ENCODE measurements at places on chromosomes 7 and 10.

DNA sequence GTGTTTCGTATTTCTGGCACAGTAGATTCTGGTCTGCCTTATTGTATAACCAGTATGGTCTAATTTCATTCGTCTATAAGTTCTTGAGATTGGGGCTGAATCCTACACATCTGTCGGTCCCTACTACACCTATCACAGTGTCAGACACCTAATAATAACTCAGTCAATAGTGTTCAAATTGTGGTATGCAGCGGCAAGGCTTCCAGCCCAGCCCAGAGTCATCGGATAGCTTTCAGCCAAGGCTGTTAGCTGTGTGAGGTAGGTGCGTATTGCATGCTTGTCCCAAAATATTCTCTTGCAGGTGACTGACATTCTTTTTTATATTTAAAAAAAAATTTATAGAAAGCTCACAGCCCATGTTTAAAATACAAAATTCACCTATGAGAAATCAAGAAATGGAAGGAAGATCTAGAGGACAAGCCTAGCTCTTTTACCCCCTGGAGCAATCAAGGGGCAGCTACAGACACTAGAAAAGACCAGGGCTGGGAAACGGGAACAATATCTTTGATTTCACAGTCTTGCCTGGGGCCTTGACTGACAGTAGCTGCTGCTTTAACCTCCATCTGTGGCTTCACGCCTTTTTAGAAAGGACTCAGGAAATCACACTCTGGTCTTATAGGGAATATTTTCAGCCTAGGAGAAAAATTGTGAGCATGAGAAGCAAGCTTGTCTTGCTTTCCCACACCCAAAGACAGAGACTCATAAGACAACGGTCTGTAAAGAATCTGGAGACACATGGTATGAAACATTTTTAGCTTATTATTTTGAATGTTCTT, 9.5 kb upstream of the ASB4 start:
- no peak for DNase-seq

GRCh38 chr10:29878492-29878891, 180.9 kb downstream of the JCAD start:
- DNase-seq: peak; percentile 92

GRCh38 chr10:109205929-109206585, 717.3 kb downstream of the XPNPEP1 start:
- no peak for DNase-seq

DNA sequence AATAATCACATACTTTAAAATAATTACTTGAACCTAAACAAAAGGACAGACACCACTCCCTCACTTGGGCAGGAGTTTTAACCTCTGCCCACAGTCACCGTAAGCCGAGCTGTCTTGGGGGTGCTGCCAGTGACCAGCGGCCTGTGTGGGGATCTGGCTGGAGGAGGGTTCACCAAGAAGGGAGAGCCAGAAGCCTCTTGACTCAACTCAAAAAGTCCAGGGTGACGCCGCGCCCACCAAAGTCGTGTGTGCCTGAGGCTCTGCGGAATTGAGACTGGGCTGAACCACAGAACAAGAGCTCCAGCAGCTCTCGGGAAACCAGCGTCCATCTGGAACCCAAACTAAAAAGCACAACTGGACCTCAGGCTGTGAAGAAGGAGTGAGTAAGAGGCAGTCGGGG, 35.8 kb downstream of the ZFAND2A start:
- DNase-seq: no peak

GRCh38 chr10:116608686-116609594, 11.8 kb upstream of the PNLIPRP2 start:
- no peak for DNase-seq

DNA sequence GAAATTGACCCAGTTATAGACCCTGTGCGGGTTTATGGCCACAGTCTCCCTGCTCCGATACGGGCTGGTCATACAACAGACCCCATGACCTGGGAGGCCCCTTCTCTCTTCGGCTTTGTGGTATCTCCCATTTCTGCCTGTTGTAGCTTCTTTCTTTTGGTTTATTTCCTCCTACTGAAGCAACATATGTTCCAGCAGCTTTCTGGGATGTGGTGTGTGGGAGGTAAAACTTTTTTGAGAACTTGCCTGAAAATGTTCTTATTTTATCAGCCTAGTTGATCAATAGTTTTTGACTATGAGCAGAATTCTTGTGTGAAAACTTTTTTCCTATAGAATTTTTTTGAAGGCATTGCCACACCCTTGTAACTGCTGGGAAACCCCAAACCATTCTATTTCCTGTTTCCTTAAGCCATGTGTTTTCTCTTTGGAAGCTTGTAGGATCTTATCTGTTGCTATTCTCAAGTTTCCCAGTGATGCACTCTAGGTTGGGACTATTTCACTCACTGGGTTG, 80.0 kb downstream of the DAGLB start:
- DNase-seq: peak; percentile 34

- DNase-seq: no peak
Observed at GRCh38 chr10:110764793-110765512, 106.8 kb upstream of the PDCD4 start.

GRCh38 chr10:28839600-28840007, 162.3 kb downstream of the BAMBI start:
- no peak for DNase-seq

- DNase-seq: no peak
Observed at GRCh38 chr7:76273503-76273902, 29.0 kb upstream of the HSPB1 start.
